ENCODE measurements at places on chromosomes 4 and X. TPM values are rescaled to one million over a fixed set of nuclear protein-coding genes. Genes with fewer than 3 reads are reported as not detected.
A peak's percentile ranks its signal among the peaks of the same experiment; 100 is the strongest.

Gene APLN
- total RNA-seq: 0.72 TPM

Gene KIT
- total RNA-seq: 0.29 TPM

Gene POU4F2
- not detected for total RNA-seq

Gene GPR50
- not detected for total RNA-seq

Gene CT47B1
- total RNA-seq: not detected

Gene STBD1
- 3.6 TPM for total RNA-seq

Gene ARHGAP6
- total RNA-seq: 5.0 TPM

GRCh38 chrX:153595859-153596857 lies 2.8 kb downstream of the CCNQ start:
- H3K27ac ChIP-seq: no peak overlapping the region
- H3K4me3 ChIP-seq: no peak overlapping the region
- H3K4me1 ChIP-seq: no peaks in the 10 kb centered on the region
- DNase-seq: peak; percentile 68
- H3K36me3 ChIP-seq: peaks cover 3% of the 10 kb centered on the region

DNA sequence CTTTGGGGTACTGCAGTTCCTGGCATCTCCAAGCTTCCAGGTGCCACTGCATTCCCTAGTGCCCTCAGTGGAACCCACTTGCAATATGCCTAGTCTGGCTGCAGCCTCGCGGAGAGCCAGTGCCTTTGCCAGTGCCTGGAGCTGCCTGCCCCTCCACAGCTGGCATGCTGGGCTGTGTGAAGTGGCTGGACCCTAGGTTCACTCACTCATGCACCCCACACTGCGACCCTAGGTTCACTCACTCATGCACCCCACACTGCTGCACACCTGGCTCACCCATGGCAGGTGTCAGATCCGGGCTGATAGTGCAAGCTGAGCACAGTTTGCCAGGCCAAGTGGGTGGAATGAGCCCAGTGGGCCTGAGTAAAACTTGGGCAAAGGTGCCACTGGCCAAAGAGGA lies 253.0 kb upstream of the NDST4 start:
- H3K4me1 ChIP-seq: no peaks in the 10 kb centered on the region
- no peaks in the 10 kb centered on the region for H3K27me3 ChIP-seq
- H3K4me3 ChIP-seq: no peak overlapping the region
- H3K27ac ChIP-seq: no peak overlapping the region

- DNase-seq: no peak
- H3K4me3 ChIP-seq: no peak overlapping the region
- no peak overlapping the region for H3K27ac ChIP-seq
- no peaks in the 10 kb centered on the region for H3K36me3 ChIP-seq
Measured at GRCh38 chr4:130419211-130419975, 1323.4 kb downstream of the C4orf33 start.

GRCh38 chr4:68673143-68673542 lies 2.7 kb upstream of the UGT2B15 start:
- H3K27ac ChIP-seq: no peak overlapping the region
- H3K4me1 ChIP-seq: no peaks in the 10 kb centered on the region
- H3K36me3 ChIP-seq: no peaks in the 10 kb centered on the region
- no peaks in the 10 kb centered on the region for H3K27me3 ChIP-seq
- DNase-seq: no peak
- no peak overlapping the region for H3K4me3 ChIP-seq

DNA sequence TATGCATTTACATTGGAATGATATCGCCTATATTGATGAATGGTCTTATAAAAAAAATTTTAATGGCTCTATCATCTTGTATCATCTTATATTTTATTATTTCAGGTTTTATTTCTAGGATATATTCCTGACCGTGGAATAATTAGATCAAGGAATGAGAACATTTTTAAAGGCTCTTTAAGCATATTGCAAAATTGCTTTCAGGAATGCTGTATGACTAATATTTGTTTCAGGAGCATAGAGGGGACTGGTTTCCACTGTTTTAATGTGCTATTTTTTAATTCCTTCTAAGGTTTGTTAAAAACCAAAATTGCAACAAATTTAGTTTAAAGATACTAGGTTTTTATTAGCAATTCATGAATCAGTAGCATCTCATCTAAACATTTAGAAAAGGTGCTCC lies 120.2 kb downstream of the BMPR1B start:
- no peaks in the 10 kb centered on the region for H3K36me3 ChIP-seq
- no peaks in the 10 kb centered on the region for H3K27me3 ChIP-seq
- no peak overlapping the region for H3K4me3 ChIP-seq
- H3K4me1 ChIP-seq: peaks cover 4% of the 10 kb centered on the region
- no peak for DNase-seq

- H3K36me3 ChIP-seq: no peaks in the 10 kb centered on the region
- no peak overlapping the region for H3K27ac ChIP-seq
- no peak overlapping the region for H3K4me3 ChIP-seq
- no peaks in the 10 kb centered on the region for H3K27me3 ChIP-seq
- DNase-seq: no peak
Measured at GRCh38 chrX:128582036-128582435, 529.8 kb upstream of the ACTRT1 start.

DNA sequence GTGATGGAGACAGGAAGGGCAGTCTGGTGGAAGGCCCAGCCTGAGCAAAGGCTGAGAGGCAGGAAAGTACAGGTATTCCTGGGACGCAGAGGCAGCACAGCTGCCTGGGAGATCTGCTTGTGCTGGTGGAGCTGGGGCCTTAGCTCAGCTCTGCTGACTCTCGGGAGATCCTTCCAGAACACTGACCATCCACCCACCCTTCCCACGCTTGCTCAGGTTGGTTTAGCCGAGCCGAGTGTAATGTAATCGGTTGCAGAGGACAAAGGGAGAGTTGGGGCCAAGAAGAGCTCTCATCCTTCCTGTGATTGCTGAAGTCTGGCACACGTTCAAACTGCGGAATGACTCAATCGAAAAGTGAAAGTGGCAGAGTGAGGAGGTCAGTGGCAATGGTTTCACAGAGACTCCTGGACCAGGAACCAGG lies 43.1 kb upstream of the GPR78 start:
- H3K27ac ChIP-seq: peak overlapping the region; percentile 48
- H3K36me3 ChIP-seq: no peaks in the 10 kb centered on the region
- H3K4me3 ChIP-seq: peak overlapping the region; percentile 8
- peaks cover 28% of the 10 kb centered on the region for H3K4me1 ChIP-seq
- DNase-seq: peak; percentile 95

GRCh38 chrX:1661922-1662221 lies 47.0 kb downstream of the ASMT start:
- H3K27ac ChIP-seq: no peak overlapping the region
- H3K36me3 ChIP-seq: no peaks in the 10 kb centered on the region
- DNase-seq: no peak
- H3K4me3 ChIP-seq: no peak overlapping the region
- no peaks in the 10 kb centered on the region for H3K4me1 ChIP-seq

- no peaks in the 10 kb centered on the region for H3K36me3 ChIP-seq
- no peak for DNase-seq
- H3K27me3 ChIP-seq: no peaks in the 10 kb centered on the region
- H3K4me3 ChIP-seq: no peak overlapping the region
- H3K4me1 ChIP-seq: no peaks in the 10 kb centered on the region
- no peak overlapping the region for H3K27ac ChIP-seq
Measured at GRCh38 chr4:165600959-165601683, 222.3 kb downstream of the CPE start.

GRCh38 chr4:189414021-189414420 lies 526.7 kb upstream of the FRG1 start:
- no peak overlapping the region for H3K4me3 ChIP-seq
- H3K27me3 ChIP-seq: no peaks in the 10 kb centered on the region
- H3K27ac ChIP-seq: no peak overlapping the region
- DNase-seq: no peak
- H3K4me1 ChIP-seq: no peaks in the 10 kb centered on the region
- no peaks in the 10 kb centered on the region for H3K36me3 ChIP-seq

GRCh38 chr4:6267573-6267972 lies 2.1 kb upstream of the WFS1 start:
- peaks cover 28% of the 10 kb centered on the region for H3K4me1 ChIP-seq
- H3K4me3 ChIP-seq: no peak overlapping the region
- no peaks in the 10 kb centered on the region for H3K36me3 ChIP-seq
- H3K27me3 ChIP-seq: peaks cover 15% of the 10 kb centered on the region
- no peak overlapping the region for H3K27ac ChIP-seq

DNA sequence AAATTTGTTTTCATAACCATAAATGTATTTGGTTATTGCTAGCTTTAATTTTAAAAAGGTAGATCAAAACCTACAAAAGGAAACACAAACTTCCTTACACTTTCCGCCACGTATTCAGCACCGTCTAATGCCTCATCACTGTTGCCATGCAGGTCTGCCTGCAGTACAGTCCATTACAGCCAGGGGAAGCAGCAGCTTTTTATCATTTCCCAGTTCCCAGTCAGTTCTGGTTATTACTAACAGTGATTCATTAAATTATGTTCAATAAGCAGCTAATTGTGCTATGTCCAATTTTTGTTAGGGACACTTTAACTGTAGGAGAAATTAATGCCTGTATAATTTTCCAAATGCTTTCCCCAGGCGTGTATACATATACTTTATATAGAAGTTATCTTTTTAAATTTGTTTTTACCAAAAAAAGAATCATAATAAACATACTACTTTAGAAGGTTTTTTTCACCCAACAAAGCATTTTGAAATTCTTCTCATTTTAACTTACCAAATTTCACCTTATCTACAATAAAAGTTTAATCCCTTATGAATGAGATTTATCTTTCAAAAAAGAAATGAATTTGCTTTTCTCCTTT lies 93.3 kb downstream of the ANXA3 start:
- H3K4me1 ChIP-seq: peaks cover 22% of the 10 kb centered on the region
- peak; percentile 49 for DNase-seq
- peak overlapping the region; percentile 93 for H3K27ac ChIP-seq
- no peak overlapping the region for H3K4me3 ChIP-seq

DNA sequence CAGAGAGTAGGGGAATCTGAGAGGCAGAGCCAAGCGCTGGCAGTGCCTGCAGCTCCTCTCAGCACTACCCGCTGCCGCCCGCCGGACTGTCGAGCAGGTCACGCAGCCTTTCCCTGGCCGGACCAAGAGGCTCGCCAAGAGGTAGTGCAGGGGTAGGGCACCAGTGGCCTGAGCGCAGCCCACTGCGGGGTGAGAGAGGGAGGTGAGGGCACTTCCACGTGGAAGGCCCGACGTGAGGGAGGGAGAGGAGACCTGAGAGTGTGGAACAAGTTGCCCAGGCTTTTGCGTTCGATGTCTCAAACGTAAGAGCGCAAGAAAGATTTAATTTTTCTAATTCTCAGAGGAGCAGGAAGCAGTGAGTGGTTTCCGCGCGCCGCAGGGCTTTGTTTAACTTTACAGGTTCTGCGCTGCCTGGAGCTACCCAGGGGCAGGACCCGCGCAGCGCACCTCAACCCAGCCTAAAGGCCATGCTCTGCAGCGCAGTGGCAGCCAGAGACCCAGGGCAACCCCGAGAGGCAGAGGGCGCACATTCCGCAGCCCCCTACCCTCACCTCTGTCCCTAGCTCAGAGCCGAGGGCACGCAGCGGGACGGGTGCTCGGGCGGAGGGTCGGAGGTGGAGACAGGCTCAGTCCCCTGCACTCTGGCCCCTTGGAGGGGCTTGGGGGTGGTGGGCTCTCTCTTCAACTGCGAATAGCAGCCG lies 14.9 kb downstream of the ARHGAP36 start:
- no peaks in the 10 kb centered on the region for H3K4me1 ChIP-seq
- no peak for DNase-seq
- H3K27ac ChIP-seq: no peak overlapping the region
- H3K27me3 ChIP-seq: peaks cover 16% of the 10 kb centered on the region

GRCh38 chrX:65706041-65706828 lies 38.8 kb downstream of the MSN start:
- no peaks in the 10 kb centered on the region for H3K27me3 ChIP-seq
- peaks cover 28% of the 10 kb centered on the region for H3K4me1 ChIP-seq
- peak overlapping the region; percentile 26 for H3K27ac ChIP-seq
- no peak overlapping the region for H3K4me3 ChIP-seq
- DNase-seq: peak; percentile 86
- peaks cover 11% of the 10 kb centered on the region for H3K36me3 ChIP-seq

DNA sequence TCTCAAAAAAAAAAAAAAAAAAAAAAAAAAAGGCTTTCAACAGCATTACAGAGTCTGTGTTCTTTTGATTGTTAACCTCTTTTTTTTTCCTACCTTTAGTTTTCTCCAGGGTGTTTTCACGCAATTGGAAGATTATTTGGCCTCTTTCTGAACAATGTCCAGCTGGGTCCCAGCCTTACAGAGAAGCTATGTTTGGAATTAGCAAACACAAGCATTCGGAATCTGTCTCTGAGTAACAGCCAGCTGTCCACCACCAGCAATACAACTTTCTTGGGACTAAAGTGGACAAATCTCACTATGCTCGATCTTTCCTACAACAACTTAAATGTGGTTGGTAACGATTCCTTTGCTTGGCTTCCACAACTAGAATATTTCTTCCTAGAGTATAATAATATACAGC lies 13.3 kb downstream of the TLR3 start:
- H3K4me3 ChIP-seq: no peak overlapping the region
- DNase-seq: no peak
- no peaks in the 10 kb centered on the region for H3K4me1 ChIP-seq
- H3K36me3 ChIP-seq: no peaks in the 10 kb centered on the region

GRCh38 chr4:82780170-82780751 lies 18.3 kb downstream of the SCD5 start:
- peaks cover 2% of the 10 kb centered on the region for H3K27me3 ChIP-seq
- DNase-seq: no peak
- no peak overlapping the region for H3K4me3 ChIP-seq
- no peak overlapping the region for H3K27ac ChIP-seq
- H3K36me3 ChIP-seq: no peaks in the 10 kb centered on the region

DNA sequence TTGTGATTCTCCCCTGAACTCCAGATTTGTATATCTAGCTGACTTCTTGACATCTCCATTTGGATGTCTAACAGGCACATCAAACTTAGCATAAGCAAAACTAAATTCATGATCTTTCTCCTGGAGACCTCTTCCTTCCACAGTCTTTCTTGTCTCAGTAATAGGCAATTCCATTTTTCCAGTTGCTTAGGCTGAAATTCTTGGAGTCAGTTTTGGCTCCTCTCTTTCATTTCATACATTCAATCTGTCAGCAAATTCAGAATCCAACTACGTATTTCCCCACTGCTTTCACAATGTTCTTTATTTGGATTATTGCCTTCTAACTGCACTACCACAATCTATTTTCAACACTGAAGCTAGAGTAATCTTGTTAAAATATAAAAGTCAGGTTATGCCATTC lies 219.9 kb upstream of the GLRA2 start:
- H3K36me3 ChIP-seq: no peaks in the 10 kb centered on the region
- H3K4me1 ChIP-seq: no peaks in the 10 kb centered on the region
- DNase-seq: no peak
- no peak overlapping the region for H3K4me3 ChIP-seq
- no peak overlapping the region for H3K27ac ChIP-seq
- H3K27me3 ChIP-seq: no peaks in the 10 kb centered on the region

DNA sequence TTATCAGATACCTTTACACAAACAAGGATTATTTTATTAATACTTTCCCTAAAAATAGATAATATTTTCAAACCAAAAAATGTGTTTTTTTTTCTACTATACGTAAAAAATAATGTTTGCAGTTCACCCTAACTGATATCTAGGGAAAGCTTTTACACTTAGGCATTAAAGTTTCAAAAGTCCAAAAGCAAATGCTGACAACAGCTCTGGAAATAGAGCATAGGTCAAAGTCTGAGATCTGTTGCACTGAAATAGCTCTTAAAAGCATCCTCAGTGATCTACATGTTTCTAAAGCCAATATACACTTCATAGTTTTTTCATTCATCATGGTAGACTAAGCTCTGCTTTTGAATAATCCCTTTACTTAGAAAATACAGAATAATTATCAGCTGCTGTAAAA lies 222.8 kb downstream of the TRAM1L1 start:
- no peaks in the 10 kb centered on the region for H3K4me1 ChIP-seq
- no peak overlapping the region for H3K27ac ChIP-seq
- H3K4me3 ChIP-seq: no peak overlapping the region
- no peaks in the 10 kb centered on the region for H3K27me3 ChIP-seq
- H3K36me3 ChIP-seq: no peaks in the 10 kb centered on the region
- no peak for DNase-seq

Data from osteoblast (primary cell).